Activated CD4-positive, CD25-positive, alpha-beta regulatory T cell treated with anti-CD3 and anti-CD28 coated beads, Interleukin-2, amount 50 U/mL, for 72 hours (primary cell): ENCODE measurements at places on chromosomes 4 and X.

DNA sequence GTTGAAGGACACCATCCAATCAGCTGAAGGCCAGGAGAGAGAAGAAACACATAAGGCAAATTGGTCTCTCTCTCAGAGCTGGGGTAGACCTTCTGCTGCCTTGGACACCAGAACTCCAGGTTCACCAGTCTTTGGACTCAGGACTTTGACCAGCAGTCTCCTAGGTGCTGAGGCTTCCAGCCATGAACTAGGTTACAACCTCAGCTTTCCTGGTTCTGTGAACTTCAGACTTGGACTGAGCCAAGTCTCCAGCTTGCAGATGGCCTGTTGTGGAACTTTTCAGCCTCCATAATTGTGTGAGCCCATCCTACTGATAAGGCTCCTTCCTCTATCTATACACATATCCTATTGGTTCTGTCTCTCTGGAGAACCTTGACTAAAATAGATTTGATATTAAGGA is 20.6 kb upstream of the BBS12 start:
- no peak for DNase-seq

DNA sequence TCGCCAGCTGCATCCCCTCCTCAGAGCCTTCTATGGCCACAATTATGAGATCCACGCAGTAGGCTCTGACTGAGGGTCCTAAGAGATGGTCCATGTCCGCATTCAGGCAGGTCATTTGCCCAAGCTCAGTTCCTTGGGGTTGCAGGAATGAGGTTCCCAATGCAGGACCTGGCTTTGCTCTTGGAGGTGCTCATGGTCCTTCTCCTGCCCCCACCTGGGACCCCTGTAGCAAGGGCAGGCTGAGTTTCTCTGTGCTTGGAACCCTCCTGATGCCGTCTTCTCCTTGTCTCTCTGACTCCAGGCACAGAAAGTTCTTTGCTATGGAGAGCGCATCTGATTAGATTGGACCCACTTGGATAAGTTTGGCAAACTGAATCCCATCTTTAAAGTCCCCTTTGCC is 16.5 kb upstream of the SHOX start:
- no peak for DNase-seq

GRCh38 chr4:173237762-173238161 is 69.2 kb downstream of the GALNT7 start:
- no peak for DNase-seq

- no peak for DNase-seq
Measured at GRCh38 chr4:93764639-93765246, 63.8 kb upstream of the ATOH1 start.

- DNase-seq: no peak
Measured at GRCh38 chrX:39682778-39683177, 415.0 kb downstream of the BCOR start.

DNA sequence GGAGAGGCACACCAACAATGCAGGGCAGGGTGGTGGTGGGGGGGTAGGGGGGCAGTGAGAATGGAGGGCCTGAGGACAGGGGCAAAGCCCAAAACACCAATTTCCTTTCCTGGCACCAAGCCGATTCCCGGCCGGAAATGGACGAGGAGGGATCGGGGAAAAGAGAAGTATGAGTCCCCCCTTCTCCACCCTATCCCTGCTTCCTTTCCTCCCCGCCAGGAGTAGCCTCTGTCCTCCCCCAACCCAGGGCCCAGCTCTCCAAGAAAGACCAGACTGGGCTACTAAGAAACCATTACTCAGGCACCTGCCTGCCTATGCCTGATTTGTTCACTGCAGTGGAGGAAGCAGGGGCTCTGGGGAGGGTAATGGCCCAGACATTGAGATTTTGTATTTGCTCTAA is 402 bp downstream of the CCDC120 start:
- DNase-seq: no peak

- DNase-seq: no peak
Measured at GRCh38 chr4:163810755-163811154, 316.3 kb downstream of the TMA16 start.

DNA sequence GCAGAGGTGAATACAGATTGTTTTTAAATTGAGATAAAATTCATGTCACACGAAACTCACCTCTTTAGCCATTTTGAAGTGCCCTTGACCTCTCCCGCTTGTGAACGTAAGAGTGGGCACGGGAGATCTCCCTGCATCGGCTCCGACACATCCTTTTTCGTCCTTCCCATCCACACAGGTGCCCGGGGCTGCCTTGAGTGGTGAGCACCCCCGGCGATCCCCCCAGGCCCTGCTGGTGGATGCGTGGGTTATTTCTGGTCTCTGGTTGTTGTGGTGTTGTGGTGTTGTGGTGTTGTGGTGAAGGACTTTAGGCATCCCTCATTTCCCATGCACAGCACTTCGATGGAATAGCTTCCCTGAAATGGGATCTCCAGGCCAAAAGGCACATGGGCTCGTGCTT is 46.1 kb downstream of the PSAPL1 start:
- no peak for DNase-seq

DNA sequence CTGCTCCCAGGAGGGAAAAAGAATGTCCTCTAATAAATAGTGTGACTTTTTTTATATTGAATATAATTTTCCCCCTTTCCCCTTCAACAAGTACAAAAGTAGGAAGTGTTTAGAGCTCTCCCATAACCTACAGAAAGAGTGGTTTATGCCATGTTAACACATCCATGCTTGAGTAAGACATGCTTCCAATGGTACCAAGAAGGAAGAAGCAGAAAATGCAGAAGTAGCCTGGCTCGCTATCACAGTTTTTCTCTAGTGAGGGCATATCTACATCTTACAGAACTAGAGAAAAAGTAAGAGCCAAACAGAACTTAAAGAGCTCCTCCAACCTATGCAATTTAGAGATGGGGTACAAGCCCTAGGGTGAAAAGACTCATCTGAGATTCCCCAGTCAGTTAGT is 82.5 kb downstream of the ARHGEF9 start:
- DNase-seq: no peak

- no peak for DNase-seq
Measured at GRCh38 chrX:41802958-41803357, 79.0 kb downstream of the GPR82 start.

GRCh38 chrX:22118161-22118830 is 86.2 kb downstream of the PHEX start:
- no peak for DNase-seq

GRCh38 chrX:83108278-83108677 is 399.8 kb upstream of the POU3F4 start:
- no peak for DNase-seq

- no peak for DNase-seq
Measured at GRCh38 chr4:7771056-7771455, 168.6 kb downstream of the AFAP1 start.

- no peak for DNase-seq
Measured at GRCh38 chrX:153633607-153634180, 13.3 kb upstream of the DUSP9 start.

DNA sequence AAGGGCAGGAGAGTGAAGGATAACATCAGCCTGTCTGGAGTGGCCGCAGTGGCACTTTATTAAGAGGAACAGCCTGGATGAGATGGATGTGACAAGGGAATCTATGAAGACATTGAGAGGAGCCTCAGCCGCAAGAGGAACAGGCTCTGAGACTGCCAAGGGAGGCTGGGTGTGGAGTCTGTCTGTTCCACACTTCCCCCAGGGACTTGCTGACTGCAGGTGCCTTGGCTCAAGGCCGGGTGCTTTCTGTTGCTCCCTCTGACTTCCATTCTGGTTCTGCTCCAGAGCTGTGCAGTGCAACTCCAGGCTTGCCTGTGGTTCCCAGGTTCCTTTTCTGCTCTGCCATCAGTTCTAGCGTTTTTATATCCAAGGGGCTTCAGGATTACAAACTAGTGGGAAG is 54.6 kb downstream of the FRMPD3 start:
- no peak for DNase-seq

DNA sequence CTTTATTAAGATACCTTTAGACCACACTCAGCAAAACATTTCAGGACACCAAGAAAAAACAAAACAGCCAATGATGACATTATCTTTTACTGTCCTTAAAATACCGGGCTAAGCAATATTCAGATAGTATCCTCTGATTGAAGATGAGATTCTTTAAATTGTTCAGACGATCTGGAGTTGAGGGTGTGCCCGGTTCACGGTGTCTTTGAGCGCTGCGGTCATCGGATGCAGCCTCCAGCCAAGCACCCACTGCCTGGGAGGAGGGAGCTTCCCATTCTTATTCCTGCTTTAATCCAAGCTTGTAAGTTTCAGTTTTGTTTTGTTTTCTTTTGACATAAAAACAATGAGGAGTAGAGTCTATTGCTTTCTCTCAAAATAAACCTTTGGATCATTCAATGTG is 14.1 kb downstream of the FAM149A start:
- DNase-seq: no peak

- no peak for DNase-seq
Measured at GRCh38 chrX:114152130-114152529, 431.8 kb upstream of the HTR2C start.

- DNase-seq: no peak
Measured at GRCh38 chr4:165191814-165192499, 15.4 kb upstream of the KLHL2 start.

DNA sequence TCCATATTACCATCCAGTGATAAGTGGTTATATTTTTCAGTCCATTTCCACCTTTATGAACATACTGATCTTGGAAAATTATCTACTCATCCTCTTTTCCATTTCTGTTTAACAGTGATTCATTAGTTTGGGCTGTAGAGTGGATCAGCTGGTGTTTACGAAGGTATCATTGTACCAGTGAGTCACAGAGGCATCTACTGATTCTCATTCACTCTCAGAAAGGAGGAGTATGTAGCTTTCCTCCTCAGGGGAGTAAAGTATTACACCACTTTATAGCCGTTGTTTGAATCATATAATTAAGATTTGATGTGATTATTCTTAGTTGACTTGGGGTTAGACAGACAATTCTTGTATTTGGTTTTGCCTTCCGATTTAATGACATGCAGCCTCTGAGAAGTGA is 74.7 kb downstream of the GALNT7 start:
- DNase-seq: no peak

DNA sequence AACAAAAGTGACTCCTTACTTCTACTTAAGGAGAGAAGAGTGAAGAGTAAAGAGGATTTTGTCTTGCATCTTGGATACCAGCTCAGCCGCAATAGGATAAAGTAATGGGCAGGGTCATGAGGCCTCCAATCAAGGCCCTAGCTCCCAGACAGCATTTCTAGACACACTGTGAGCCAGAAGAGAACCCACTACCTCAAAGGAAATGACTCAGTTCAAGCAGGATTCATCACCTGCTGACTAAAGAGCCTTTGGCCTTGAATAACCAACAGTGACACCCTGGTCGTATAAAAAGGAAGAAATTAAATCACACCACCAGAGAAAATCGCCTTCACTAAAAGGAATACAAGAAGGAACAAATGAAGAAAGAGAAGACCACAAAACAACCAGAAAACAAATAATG is 416.1 kb downstream of the PCDH18 start:
- no peak for DNase-seq

GRCh38 chrX:11759172-11759460 is 1.1 kb downstream of the MSL3 start:
- no peak for DNase-seq

GRCh38 chr4:47486231-47486673 is 1.2 kb downstream of the ATP10D start:
- no peak for DNase-seq

DNA sequence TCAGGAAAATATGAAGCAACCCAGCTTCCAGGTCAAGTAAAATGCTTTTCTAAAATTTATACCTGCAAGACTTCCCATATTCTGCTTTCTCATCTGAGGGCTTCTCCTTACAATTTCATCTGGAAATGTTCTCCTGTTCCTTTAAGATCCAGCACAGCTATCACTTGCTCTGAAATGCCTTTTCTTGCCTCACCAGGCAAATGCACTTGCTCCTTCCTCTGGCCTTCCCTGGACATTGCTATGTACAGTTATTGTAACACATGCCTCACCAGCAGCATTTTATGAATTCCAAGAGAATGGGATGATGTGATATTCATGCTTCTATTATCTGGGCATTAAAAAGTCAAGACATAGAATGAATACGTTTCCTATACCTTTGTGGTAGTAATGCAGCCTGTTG is 842.1 kb upstream of the INTU start:
- DNase-seq: no peak

DNA sequence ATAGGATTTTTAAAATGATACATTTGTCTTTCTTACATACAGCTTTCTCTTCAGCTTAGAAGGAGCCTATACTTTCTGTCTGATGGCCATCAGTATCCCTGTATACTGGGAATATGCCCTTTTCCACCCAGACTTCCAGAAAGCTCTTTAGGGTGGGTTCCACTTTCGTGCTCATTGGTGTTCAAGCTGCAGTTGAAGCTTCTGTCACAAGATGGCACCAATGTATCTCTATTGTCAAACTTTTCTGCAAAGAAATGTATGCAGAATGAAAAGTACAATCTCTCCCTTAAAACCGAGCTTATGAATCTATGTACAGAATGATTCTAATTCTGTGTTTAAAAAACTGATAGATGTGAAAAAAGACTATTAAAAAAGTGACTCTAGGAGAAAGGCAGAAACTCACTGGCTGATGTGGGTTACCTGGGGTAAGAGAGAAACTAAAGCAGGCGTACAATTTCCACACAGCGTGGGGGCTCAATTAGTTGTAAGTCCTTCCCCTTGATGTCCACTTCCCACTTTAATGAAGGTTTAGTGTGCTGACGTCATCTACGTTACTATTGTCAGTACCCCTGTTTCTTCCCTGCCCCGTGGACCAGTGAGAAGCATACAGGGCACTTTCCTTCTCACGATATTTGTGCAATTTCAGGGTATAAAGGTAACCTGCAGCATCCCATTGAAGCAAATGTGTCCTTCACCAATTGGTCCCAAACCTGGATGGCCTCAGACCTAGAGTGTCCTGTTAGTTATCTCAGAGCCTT is 57.3 kb upstream of the TCEAL2 start:
- DNase-seq: no peak

DNA sequence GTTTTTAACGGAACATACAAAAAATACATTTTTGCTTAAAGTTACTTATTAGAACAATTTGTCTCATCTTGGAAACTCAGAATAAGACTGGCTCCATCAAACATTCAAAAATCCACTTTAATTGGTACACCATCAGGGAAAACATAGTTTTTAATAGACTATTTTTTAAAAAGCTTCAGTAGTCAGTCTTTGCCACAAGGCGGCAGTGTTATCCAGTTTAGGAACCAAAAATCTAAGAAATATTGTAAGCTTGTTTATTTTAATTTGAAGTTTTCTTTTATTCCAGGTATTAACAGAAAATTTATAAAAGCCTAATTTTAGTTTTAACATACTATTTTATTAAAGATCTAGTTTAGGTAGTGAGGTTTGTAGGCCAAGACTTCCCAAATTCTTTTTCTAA is 107.7 kb downstream of the APOOL start:
- DNase-seq: no peak

DNA sequence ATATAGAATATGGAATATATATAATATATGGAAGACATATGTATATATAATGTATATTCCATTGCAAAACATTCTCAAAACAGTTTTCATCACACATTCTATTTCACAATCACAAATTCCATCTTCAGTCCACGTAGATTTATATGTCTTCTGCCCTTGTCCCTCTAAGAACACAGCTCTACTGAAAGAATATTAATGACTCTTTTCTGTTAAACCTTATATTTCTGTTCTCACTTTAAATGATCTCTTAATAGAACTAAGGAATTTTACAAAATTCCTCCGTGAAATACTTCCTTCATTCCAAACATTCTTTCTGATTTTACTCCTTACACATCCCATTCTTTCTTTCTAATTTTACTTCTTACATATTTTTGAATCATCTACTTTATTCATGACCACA is 1043.1 kb upstream of the PABPC4L start:
- no peak for DNase-seq
